ENCODE measurements at places on chromosomes 7 and 10.
A peak's percentile ranks its signal among the peaks of the same experiment; 100 is the strongest.

- no peak for DNase-seq
These were observed 65.3 kb downstream of the VCL start for GRCh38 chr10:74063256-74063655.

DNA sequence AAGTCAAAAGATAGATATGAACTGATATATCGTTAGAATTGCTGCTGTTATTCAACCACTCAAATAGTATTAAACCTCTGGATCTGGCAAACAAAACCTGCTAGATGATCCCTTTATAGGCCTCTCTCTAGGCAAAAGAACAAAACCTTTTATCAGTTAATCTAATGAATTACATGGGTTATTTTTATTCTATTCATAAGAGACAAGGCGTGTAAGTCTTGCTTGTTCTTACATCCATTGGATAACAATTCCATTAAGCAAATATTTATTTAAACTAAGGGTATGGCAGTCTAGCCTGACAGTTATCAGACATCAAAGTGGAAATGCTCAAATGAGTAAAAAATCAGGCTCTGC is 16.6 kb upstream of the ADRB1 start:
- DNase-seq = no peak

DNA sequence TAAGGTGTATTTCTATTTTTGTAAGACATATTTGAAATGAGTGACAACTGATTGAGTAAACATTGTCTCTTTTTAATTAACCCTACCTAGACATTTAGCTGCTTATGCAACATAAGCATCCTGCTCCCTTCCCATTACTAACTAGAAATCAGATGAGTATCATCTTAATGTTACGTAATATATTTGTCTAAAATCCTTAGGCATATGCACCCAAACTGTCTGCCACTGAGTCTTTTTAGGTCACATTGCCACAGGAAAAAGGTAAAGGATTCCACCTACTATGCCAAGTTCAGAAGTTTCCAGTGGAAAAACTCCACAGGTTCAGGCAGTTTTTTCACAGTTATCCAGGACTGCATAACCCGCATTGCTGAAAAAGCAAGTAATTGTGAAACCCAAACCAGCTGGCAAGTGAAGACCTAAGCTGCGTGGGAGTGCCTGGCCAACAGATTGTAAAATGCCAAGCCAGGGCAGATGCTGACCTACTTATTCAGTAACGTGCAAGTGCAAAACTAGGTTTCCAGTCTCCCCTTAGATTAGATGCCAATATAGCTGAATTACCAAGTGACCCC is 983.7 kb downstream of the GATA3 start:
- no peak for DNase-seq

DNA sequence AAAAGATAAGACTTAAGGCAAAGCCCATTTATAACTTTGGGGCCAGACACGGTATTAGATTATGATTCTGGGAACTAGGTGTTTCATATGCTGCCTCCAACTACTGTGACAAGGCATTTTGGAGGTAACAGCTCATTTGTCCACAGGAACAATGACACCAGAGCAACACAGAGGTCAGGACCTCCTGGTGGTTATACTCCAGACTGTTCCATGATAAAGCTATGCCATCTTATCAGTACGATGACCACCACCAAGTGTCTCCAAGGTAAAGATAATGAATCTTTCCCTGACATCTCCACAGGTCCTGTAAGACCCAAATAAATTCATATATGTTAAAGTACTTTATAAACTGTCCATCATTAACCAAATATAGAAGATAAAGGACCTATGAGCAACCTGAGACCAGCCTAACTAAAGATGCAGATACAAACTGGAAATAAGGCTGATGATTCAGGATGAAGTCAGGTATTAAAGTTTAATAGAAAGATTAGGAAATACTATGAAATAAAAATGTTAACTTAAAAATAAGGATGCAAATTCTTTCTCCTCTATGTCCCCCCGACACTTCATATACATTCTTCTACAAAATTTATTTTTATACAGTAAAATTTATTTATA is 26.2 kb downstream of the CUL2 start:
- DNase-seq = no peak

- DNase-seq = no peak
These were observed 816.9 kb upstream of the POT1 start for GRCh38 chr7:125746510-125746909.

- DNase-seq = no peak
These were observed 8.5 kb downstream of the CALML5 start for GRCh38 chr10:5490698-5491464.

- no peak for DNase-seq
These were observed 123.9 kb downstream of the PCLO start for GRCh38 chr7:83038787-83039186.

GRCh38 chr7:34361663-34362250 is 296.3 kb upstream of the NPSR1 start:
- no peak for DNase-seq

- DNase-seq = no peak
These were observed 53.5 kb downstream of the VOPP1 start for GRCh38 chr7:55518836-55519235.

GRCh38 chr7:143256325-143256724 is 6.9 kb upstream of the GSTK1 start:
- DNase-seq = no peak

GRCh38 chr7:142753366-142753765 is 4.1 kb downstream of the PRSS1 start:
- DNase-seq = no peak

GRCh38 chr7:151865070-151865670 is 11.7 kb downstream of the PRKAG2 start:
- DNase-seq = no peak

DNA sequence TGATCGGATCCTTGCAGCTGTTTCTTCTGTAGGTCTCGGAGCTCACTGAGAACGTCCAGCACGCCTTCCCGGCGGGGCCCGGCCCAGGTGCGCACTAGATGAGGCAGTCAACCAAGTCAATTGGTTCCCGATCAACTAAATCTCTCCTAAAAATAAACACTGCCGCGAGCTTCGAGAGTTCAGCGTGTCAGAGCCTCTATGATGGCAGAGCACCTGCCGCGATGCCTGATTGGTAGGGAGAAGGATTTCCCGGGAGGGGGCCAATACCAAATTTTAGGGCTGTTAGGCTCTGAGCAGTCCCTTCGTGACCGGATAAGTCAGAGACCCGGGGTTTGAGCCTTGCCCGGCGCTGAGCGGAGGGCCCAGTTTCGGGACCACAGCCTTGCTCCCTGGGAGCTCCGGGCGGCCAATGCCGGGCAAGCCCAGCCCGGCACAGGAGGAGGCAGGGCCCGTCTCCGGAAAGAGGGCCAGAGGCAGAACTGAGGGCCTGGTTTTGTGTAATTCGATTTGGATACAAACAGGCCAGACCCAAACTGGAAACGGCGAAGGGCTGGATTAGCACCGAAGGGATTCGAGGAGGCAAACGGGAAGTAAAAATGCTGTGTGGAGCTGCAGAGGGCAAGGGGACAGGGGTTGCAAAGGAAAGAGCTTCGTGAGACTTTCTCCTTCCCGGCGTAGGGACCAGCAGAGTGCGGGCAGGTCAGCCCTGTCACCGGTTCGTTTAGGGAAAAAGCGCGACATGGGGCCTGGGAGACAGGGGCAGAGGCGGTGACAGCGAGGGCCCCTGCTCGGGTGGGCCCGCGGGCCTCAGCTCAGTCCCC is 569 bp downstream of the SLC26A5 start:
- no peak for DNase-seq

GRCh38 chr7:33262476-33262875 is 133.1 kb downstream of the BBS9 start:
- no peak for DNase-seq

DNA sequence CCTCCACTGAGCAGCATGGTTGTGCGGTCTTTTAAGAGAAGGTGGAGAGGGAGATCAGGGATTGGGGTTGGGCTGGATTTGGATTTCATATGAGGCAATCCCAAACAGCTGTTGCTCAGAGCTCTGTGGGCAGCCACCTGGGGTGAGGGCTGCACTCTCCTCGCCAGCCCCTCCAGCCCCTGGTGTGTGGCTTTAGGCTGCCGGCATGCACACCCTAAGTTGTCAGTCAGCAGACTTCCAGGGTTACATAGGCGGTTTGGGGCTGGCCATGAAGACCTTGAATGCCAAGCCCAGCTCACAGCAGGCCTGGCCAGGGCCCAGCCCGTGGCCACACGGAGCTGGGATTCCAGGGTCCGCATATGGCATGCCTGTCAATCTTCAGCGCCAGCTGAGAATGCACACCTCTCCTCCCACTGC is 54.8 kb downstream of the ZMIZ1 start:
- no peak for DNase-seq

- DNase-seq = no peak
These were observed 7.3 kb upstream of the RHOBTB1 start for GRCh38 chr10:60951272-60951724.

DNA sequence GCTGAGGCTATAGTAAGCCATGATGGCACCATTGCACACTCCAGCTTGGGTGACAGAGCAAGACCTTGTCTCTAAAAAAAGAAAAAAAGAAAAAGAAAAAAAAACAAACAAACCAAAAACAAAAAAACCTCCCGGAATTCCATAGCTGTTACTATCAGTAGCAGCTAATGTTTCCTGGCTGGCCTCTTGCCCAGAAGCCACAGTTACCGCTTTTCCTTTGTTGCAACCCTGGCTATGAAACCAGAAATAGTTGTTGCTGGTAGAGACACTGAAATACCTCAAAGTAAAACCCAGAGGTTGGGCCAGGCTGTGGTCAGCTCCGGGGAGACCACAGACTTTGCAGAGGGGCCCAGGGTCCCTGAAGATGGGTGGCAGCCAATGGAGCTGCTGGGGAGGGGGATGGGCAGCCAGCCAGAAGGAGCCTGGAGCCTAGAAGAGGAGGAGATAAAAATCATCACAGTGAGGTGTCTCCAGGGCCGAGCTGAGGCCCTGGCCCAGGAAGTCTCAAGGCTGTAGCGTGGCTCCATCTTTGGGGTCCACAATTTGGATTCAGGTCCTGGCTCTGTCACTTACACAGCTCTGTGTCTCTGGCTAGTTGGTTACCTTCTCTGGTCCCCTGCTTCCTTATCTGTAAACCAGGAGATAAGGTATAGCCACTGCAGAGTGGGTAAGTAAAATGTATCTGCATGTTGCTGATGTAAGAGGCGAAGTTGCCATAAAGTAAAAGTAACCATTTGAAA is 3.4 kb upstream of the CHST12 start:
- no peak for DNase-seq

DNA sequence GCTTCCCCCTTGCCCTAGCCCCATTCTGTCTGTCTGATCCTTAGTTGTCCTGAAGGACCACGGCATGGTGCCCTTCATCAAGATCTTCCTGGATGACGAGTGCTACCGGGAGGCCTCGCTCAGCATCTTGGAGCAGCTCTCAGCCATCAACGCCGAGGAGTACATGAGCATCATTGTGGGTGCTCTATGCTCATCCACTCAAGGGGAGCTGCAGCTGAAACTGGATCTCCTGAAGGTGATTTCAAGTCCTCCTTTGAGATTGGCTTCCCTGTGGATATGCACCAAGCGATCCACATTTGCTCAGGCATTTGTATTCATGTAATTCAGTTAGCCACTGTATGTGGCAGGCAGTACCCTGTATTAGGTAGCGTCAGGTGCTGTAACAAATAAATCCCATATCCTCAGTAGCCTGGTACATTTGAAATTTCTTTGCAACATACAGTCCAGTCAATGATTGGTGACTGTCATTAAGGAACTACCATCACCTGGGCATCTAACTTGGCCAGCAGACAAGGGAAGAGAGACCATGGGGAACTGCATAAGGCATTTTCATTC is 51.2 kb downstream of the WDFY4 start:
- no peak for DNase-seq

GRCh38 chr10:66627156-66627555 is 298.7 kb upstream of the LRRTM3 start:
- no peak for DNase-seq

DNA sequence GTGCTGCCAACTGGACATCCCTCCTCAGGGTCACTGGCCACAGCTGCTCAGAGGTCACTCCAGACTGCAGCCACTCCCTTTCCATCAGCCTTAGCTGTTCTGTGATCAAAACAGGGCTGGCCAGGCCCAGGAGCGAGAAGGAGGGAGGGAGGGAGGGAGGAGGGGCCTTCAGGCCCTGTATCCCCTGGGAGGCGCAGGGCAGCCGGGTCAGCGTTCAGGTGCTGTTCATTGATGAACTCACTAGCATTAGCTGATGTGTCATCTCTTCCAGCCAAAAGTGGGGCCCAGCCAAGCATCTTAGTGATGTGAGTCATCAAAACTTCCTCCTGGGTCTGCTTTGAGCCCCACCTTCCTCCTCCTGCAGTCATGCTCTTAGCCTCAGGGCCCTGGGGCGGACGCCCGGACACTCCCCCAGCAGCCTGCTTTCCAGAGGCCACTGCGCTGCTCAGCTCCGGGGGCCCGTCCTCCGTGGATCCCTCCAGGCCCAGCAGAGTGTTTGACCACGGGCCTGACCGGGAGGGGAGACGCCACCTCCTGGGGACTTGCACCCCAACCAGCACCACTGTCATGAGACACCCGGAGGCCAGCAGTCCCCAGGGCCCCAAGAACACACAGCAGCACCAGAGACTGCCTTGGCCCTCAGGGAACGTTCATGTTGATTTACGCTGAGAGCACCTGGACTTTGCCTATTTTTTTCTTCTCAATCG is 149.2 kb downstream of the PRKAG2 start:
- no peak for DNase-seq

- no peak for DNase-seq
These were observed 53.8 kb downstream of the APBB1IP start for GRCh38 chr10:26491934-26492333.

- DNase-seq = peak; percentile 0
These were observed 22.7 kb downstream of the CISD1 start for GRCh38 chr10:58291538-58292174.

GRCh38 chr10:15571575-15571974 is 148.1 kb downstream of the ITGA8 start:
- DNase-seq = no peak

GRCh38 chr10:31120961-31121685 is 89.5 kb upstream of the ZNF438 start:
- DNase-seq = no peak

DNA sequence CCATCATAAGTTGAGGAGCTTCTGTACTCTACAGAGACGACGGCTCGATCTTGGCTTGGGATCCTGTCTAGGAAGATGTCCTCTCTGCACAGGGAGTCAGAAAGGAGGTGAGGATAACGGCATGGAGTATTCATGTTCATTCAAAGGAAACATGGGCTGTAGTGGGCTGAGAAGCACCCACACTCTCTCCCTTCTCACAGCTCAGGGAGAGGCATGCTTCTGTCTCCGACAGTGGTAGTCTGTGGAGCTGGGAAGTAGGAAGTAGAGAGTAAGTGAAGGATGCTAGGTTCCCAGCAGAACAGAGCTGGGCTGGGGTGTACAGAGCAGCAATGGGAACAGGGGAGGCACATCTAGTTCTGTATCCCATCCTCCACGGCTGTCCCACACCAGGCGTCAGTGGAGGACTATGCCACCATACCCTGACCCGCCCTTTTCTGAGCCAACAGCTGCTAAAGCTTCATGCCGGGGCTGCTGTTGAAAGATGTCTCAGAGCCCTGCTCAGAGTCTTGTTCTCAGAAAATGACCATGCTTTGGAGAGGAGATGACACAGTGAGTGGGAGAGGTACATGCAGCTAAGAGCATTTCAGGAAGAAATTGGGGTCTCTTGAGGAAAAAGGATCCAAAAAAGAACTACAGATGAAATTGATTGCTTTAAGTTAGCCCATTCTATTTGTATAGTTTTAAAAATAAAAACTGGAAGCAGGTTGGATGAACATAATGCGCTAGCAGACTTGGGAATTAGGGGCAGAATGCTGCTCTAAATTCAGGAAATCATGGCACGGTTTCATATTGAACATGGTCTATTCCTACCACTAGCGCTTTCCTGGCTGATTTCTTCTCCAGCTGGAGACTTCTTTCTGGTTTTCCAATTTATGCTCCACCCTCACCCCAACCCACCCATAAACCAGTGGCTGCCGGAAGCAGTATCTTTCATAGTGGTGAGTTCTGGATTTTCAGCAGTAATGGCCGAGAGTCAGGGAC is 138.6 kb downstream of the CHN2 start:
- no peak for DNase-seq

GRCh38 chr7:158351051-158351450 is 236.6 kb downstream of the PTPRN2 start:
- no peak for DNase-seq

Measured in effector CD8-positive, alpha-beta T cell (primary cell).